EH (cell line): ENCODE measurements at places on chromosomes 4 and X.

DNA sequence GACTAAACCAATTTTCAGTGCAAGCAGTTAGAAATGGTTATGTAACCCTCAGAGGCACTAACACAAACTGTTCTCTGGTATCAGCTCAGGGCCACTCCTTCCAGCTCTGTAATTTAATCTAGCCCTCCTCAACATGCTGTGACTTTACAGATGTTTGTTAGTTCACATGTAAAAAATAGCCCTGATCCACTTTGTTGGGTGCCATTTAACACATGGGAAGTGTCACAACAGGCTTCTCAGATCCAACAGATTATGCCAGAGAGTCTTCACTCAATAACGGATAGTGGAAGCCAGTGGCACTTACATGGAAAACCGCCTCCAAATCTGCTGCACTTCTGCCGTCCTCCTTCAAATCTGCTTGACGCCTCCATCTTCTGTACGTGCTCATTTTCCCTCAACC, 51.6 kb downstream of the ATP8A1 start:
- DNase-seq: no peak

DNA sequence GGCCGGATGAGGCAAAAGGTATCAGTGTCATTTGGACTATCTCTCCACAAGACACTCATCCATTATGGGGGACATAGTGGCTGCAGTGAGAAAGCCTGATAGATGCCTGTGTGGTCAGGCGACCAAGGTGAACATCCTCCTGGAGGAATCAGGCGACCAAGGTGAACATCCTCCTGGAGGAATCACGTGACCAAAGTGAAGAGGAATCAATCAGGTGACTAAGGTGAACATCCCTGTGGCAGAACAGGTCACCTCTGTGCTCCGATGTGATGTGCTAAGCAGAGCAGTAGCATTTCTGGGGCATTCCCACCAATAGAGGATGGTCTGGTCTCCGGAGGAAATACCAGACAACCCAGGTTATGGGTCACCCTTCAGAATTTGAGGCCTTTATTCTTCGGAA, 44.0 kb downstream of the RNF212 start:
- DNase-seq: no peak

GRCh38 chr4:24574236-24574635, 10.1 kb downstream of the DHX15 start:
- DNase-seq: no peak

DNA sequence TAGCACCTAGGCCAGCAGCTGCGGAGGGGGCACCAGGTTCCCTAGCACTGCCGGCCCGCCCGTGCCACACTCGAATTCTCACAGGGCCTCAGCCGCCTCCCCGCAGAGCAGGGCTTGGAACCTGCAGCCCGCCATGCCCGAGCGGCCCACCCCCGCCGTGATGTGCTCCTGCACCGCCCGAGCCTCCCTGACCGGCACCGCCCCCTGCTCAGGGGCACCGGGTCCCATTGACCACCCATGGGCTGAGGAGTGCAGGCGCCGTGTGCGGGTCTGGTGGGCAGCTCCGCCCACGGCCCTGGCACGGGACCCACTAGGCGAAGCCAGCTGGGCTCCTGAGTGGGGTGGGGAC, 35.4 kb upstream of the ENPP6 start:
- DNase-seq: no peak

GRCh38 chr4:137451172-137451825, 81.0 kb downstream of the PCDH18 start:
- no peak for DNase-seq

GRCh38 chr4:188196134-188196735, 57.0 kb downstream of the TRIML1 start:
- DNase-seq: no peak
